NCI-H1694 (cell line): ENCODE measurements at places on chromosomes 6 and 20.

GRCh38 chr6:152671171-152671570, 26.5 kb upstream of the MYCT1 start:
- no peak for DNase-seq

DNA sequence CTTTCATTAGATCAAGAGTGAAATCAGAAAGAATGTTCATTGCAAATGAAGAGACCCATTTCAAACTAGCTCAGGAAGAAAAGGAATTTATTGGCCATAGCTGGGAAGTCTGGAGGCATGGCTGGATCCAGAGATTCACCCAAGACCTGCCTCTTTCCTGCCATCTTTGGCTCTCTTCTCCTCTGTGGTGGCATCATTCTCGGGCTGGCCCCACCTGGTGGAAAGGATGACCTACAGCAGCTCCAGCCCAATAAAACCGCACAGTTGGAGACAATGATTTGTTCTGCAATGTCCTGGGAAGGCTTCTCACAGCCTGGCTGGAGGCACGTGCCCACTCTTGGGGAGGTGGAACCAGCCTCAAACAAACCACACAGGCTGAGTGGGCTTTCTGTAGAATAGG, 18.1 kb upstream of the FERMT1 start:
- no peak for DNase-seq

GRCh38 chr6:150881911-150882481, 16.5 kb downstream of the MTHFD1L start:
- DNase-seq = no peak

DNA sequence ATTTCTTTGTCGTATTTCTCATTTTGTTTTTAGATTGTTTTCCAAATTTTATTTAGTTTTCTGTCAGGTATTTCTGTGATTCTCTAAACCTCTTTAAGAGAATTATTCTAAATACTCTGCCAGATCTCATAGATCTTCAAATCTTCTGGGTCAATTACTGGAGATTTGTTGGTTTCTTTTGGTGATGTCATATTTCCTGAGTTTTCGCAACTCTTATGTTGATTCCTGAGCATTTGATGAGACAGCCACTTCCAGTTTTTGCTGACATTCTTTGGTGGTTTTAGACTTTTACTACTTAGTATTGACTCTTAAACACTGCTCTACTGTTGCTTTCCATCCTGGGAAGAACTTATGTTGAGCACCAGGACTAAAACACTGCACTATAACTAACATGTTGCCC, 21.9 kb downstream of the ADGB start:
- DNase-seq = no peak

DNA sequence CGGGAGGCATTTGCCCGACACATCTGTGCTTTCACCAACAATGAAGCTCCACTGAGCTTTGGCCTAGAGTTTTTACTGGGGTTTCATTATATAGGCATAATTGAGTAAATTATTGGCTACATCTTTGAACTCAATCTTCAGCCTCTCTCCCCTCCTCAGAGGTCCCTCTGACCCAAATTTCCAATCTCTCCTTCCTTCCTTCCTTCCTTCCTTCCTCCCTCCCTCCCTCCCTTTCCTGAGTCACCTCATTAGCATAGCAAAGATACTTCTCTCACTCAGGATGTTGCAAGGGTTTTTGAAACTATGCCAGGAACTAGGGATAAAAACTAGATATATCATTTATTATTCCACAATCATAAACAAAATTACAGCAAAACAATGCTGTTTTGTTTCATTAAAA, 238.2 kb upstream of the PRND start:
- DNase-seq = no peak

- DNase-seq = no peak
These were observed 400.3 kb upstream of the SASH1 start for GRCh38 chr6:147942363-147942762.

- no peak for DNase-seq
These were observed 802.4 kb downstream of the TFAP2A start for GRCh38 chr6:9612489-9612888.

- no peak for DNase-seq
These were observed 306.4 kb upstream of the RNF217 start for GRCh38 chr6:124655866-124656265.

GRCh38 chr6:125748406-125749172, 843 bp upstream of the HEY2 start:
- DNase-seq = no peak
